ENCODE measurements at places on chromosomes 4 and X. TPM values are rescaled to one million over a fixed set of nuclear protein-coding genes. Genes with fewer than 3 reads are reported as not detected.

DNA sequence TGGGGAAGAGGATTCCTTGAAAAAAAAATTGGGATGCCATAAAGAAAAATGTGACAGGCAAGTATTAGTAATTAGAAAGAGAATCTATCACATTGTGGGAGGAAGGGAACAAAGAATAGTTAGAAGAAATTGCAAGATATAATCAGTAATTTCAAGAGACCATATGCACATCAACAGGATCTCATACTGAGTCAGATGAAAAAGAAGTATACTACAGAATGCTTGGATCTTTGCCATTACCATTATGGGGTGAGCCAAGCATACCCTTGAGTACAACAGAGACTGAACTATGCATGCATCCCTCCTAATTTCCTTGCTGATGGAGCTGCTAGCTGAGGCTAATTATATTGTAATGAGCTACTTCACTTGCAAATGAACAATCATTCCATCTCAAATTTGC lies 287.6 kb downstream of the PAPSS1 start:
- no peak for ATAC-seq

GRCh38 chr4:89137231-89137630 lies 25.9 kb downstream of the TIGD2 start:
- no peak for ATAC-seq

CYTL1 gene
- total RNA-seq = 5.0 TPM

DNA sequence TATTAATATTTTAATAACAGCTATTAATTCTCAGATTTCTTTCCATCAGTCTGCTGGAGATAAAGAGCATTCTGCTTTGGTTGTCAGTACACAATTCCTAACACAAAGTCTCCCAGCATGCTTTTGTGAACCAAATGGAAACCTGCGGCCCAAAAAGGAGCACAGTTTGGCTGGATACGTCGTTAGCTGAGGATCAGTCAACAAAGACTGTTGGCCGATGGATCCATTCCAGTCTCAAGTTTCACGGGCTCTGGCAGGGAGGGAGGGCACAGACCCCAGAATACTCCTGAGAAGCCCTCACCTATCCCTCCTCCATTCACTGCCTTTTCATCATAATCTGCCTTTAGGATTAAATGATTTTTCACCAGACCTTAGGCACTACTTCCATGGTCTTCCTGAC lies 26.3 kb upstream of the PRSS48 start:
- ATAC-seq = no peak

TRIM61 gene
- not detected for total RNA-seq

- no peak for ATAC-seq
Measured at GRCh38 chr4:8912506-8912905, 40.9 kb upstream of the HMX1 start.

BTK gene
- 2.2 TPM for total RNA-seq

- no peak for ATAC-seq
Measured at GRCh38 chr4:70531981-70532380, 13.6 kb downstream of the AMTN start.

Measured in gastroesophageal sphincter (tissue), 4 donors.